ENCODE measurements at places on chromosomes 1 and 21. TPM values are rescaled to one million over a fixed set of nuclear protein-coding genes. Genes with fewer than 3 reads are reported as not detected.

The DENND2D gene
- total RNA-seq = 0.36 TPM

The MAN1C1 gene
- 1.1 TPM for total RNA-seq

The LCE1C gene
- not detected for total RNA-seq

The AMY1C gene
- total RNA-seq = not detected

All from thoracic aorta endothelial cell (primary cell).